ENCODE measurements at places on chromosomes 2 and 18.

- DNase-seq: no peak
These were observed 245.6 kb downstream of the NRXN1 start for GRCh38 chr2:50786345-50786744.

DNA sequence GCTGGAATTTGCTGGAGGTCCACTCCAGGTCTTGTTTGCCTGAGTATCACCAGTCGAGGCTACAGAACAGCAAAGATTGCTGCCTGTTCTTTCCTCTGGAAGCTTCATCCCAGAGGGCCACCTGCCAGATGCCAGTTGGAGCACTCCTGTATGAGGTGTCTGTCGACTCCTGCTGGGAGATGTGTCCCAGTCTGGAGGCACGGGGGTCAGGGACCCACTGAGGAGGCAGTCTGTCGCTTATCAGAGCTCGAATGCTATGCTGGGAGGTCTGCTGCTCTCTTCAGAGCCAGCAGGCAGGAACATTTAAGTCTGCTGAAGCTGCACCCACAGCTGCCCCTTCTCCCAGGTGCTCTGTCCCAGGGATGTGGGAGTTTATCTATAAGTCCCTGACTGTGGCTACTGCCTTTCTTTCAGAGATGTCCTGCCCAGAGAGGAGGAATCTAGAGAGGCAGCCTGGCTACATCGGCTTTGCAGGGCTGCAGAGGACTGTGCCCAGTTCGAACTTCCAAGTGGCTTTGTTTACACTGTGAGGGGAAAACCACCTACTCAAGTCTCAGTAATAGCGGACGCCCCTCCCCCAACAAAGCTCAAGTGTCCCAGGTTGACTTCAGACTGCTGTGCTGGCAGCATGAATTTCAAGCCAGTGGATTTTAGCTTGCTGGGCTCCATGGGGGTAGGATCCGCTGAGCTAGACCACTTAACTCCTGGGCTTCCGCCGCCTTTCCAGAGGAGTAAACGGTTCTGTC, 301.1 kb downstream of the ERBB4 start:
- DNase-seq: no peak

GRCh38 chr2:68379184-68379708, 14.2 kb downstream of the PLEK start:
- DNase-seq: peak; percentile 50

- DNase-seq: no peak
These were observed 15.0 kb downstream of the ZC3H8 start for GRCh38 chr2:112239862-112240261.

DNA sequence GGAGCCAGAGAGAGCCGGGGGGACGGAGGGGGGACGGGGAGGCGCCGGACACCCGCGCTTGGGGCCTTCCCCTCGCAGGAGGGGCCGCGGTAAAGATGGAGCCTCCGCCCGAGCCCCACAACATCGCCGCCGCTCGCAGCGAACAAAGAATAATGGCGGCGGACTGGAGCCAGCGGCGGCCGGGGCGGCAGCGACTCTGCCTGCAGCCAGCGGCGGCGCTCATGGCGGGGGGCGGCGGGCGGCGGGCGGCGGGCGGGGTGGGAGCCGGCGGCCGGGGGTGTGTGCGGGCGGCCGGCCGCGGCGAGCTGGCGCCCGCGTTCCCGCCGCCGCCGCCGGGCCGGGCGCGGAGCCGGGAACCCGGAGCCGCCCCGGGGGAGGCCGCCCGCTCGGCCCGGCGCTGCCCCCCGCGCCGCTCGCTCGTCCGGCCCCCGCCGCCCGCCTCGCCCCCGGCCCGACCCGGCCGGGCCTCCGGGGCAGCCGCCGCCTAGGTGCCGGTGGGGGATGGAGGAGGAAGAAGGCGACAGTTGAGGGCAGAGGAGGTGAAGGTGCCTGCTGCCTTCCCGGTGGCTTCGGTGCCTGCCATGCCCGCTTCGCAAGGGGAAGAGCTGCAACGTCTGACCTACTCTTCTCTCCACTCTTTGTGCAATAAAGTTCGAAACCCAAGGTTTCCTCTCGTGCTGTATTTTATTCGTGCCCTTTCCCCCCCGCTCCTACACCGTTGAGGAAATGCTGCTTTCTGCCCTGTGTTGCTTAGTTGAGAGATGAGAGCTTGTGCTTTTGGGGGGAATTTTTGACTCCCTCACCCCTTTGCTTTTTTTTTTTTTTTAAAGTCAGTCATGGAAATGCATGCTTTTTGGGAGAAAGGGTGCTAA, 634 bp downstream of the CREB1 start:
- DNase-seq: peak; percentile 72

- DNase-seq: peak; percentile 52
These were observed 128.8 kb upstream of the TTC39C start for GRCh38 chr18:23885750-23886149.

DNA sequence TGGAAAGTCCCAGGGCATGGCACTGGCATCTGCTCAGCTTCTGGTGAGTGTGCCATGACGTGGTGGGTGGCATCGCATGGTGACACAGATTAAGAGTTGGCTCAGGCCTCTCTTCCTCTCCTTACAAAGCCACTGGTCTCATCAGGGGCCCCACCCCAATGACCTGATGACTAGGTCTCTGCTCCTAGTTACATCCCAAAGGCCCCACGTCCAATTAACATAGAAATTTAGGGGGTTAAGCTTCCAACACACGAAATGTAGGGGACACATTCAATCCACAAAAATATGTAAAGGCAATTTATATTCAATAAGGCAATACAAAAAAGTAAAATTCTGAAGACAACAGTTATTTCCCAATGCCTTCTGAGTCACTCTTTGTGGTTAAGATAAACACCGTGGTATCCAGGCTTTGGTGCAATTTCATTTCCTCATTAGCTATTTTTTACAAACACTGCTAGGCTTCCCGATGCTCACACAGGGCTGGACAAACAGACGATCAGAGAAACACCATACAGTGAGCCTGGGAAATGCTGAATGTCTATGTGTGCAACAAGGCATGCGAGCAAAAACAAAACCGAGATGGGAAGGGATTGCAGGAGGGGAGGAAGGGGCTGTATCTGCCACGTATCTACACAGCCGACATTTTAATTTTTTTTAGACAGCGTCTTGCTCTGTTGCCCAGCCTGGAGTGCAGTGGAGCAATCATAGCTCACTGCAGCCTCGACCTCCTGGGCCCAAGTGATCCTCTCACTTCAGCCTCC, 67.2 kb downstream of the MBP start:
- DNase-seq: no peak

GRCh38 chr2:5945742-5946141, 253.6 kb downstream of the SOX11 start:
- no peak for DNase-seq

DNA sequence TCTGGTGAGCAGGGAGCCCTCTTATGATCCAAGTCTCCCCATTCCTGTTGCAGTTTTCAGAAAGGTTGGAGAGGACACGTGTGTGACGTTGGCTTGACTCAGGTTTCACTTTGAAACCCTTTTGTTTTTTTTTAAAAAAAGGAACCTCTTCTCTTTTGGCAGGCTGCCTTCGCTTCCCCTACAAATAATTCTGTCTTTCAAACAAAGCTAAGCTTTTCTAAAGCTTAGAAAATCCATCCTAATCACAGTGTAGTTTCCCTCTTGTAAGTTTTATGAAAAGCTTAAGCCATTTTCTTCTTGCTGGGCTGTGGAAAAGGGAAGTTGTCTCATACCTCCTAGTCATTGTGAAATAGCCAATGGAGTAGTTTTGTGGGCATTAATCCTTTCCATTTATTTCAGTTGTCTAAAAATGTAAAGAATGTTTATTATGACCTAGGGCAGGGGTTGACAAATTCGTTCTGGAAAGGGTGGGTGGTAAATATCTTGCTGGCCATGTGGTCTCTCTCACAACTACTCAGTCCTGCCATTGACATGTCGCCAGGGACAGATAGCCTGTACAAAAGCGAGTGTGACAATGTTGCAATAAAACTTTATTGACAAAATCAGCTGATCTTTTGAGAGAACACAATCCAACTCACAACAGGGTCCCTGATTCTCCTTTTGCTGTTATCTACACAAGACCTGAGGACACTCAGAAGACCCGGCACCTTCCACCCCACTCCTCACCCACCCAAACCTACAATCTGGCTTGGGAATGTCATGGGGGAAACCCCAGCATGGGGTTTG, 878.8 kb downstream of the RNF144A start:
- DNase-seq: no peak

- DNase-seq: no peak
These were observed 3.1 kb upstream of the EXOC6B start for GRCh38 chr2:72828840-72829507.

DNA sequence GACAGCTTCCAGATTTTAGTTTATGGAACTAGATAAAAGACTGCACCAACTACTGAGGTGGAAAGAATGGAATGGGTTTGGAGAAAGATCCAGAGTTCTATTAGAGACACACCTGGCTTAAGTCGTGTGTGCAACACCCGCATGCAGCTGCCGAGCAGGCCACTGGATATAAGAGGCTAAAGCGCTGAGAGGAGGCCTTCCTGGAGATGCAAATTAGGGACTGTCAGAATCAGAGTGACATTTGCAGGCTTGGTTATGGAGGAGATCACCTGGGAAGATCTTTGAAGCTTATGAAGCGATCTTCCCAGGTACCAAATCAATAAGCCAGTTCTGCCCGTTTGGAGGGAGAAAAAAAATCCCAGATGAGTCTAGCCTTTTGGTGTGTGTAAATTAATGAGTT, 30.4 kb upstream of the KLHL29 start:
- DNase-seq: no peak

DNA sequence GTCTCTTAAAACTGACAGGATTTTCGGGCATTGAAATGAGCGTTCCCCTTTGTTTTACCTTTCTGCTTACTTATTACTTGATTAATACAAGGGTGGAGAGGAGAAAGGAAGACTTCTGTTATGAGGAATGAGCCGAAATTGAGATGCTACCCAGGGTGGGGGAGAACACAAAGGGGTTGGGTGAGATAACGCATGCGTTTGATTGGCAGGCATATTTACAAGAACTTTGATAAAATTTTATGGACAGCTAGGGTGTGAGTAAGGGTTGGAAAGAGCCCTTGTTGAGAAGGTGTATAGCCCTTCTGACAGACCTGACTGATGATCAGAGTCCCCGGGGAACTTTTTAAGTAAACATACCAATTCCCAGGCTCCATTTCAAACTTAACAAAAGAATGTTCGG, 1.8 kb downstream of the RNF138 start:
- no peak for DNase-seq

DNA sequence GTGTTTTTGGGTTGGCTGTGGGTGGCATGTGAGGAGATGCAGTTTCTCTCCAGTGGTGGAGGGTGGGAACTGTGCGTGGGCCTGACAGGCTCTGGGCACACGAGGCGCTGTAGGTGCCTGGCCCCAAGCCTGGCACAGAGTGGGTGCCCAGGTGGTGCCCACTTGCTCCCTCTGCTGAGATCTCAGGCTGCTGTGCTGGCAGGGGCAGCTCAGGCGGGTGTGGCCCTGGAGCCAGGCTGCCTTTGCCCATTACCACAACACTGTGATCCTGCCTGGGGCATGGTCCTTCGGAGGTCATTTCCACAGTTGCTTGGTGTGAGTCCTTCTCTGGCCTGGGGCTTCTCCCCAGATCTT, 20.4 kb downstream of the TSHZ1 start:
- no peak for DNase-seq

- no peak for DNase-seq
These were observed 85.5 kb downstream of the EPC2 start for GRCh38 chr2:148730085-148730484.

DNA sequence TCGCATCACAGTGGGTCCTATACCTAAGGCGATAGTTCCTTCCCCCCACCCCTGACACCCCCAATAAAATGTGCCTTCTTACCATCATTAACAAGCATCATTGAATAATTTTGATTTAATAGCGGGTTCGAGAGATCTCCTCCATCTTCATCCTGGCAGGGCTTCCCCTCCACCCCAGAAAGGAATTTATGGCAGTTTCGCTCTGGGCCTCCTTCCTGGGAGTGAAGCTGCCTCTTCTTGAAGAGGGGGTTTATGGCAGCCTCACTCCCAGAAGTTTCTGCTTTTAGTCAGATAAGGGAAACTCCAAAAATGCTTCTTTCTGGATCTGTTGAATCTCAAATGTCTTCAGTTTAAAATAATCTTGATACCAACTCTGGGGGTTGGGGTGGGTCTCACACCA, 45.7 kb downstream of the RRM2 start:
- DNase-seq: no peak

DNA sequence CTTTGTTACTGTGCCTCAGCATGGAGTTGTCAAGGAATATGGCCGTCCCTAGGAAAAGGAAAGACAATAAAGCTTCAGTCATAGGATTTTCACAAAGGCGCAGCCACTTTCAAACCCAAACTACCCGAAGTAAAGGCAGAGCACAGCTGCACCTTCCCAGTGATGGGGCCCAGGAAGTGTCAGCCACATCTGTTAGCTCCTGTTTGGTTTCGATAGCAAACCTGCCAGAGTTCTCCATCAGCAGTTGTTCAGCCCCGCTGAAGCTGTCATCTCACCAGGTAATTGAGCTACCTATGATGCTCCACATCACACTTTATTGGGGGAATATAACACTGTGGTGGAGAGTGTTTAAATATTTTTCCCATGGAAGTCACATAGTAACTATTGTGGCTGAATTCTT, 80.7 kb downstream of the LRATD1 start:
- no peak for DNase-seq

DNA sequence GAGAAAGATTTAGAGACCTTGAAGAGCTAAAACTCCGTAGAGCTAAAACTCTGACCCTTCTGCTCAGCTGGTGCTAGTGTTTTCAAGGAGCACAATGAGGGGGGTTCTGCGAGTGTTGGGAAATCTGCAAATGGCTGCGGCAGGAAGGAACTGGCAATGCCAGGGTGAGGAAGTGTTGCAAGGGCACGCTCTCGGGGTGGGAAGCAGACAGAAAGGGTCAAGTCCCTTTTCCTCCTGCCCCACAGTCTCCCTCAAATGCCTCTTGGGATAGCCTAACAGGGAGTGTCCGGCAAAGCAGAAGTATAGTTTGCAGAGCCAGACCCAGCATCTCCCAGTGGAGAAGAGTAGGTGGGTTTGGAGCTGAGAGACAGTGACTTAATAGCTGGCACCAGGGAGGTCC, 60.5 kb downstream of the NCAPH start:
- DNase-seq: no peak

- DNase-seq: no peak
These were observed 521.9 kb downstream of the EPHA4 start for GRCh38 chr2:221050020-221050795.

DNA sequence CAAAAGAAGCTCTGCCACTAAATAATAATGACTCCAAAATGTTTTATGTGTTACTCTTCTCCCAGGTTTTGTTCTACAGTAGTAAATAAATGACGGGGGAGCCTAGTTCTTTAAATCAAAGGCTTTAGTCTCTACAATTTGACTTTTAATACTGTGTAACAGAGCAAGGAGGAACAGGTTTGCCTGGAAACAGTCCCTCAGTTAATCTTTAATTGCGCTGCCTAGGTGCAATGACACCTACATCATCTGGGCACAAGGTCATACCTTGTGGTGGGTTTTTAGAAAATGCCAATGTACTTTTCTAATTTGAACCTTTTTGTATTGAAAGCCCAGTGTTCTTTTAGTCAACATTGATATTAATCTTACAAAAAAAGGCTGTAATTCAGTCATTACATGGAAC, 287.3 kb upstream of the SETBP1 start:
- no peak for DNase-seq

- DNase-seq: no peak
These were observed 464 bp upstream of the TLX2 start for GRCh38 chr2:74513605-74514367.

Data from CD4-positive, CD25-positive, alpha-beta regulatory T cell (primary cell).